Activated T-helper 1 cell treated with anti-CD3 and anti-CD28 coated beads, Interleukin-12 subunit alpha, Interleukin-12 subunit beta, Interleukin-2, Interleukin-4 antibody, amounts not matched to agents 30 ng/mL and 10 ng/mL and 1 ng/mL, durations not matched to agents 14 hours and 24 hours and 36 hours (primary cell): ENCODE measurements at places on chromosomes 5 and 9. TPM values are rescaled to one million over a fixed set of nuclear protein-coding genes. Genes with fewer than 3 reads are reported as not detected.

- H3K36me3 ChIP-seq: peaks cover 35% of the 10 kb centered on the region
- peaks cover 69% of the 10 kb centered on the region for H3K4me1 ChIP-seq
- H3K27me3 ChIP-seq: no peaks in the 10 kb centered on the region
- DNase-seq: no peak
Observed at GRCh38 chr5:154210163-154210562, 19.6 kb downstream of the GALNT10 start.

The ORM2 gene
- total RNA-seq: not detected in 2 replicates

DNA sequence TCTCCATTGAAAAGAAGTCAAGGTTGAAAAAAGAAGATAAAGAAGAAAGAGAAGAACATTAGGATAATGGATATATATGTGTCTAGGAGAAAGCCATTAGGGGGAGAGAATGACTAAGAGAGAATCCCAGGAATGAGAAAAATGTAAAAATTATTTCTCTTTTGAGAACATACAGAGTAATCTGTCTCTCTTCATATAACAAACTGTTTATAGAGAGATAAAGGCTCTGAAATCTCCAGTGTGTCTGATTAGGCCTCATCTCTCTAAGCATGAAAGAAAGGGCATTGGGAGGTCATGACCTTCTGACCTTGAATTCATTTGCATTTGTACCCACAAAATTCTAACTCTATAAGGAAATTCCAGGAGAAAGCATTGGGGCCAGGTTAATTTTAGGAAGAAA lies 3.5 kb upstream of the MPDZ start:
- no peak overlapping the region for H3K27ac ChIP-seq
- no peak overlapping the region for H3K4me3 ChIP-seq
- DNase-seq: no peak
- peaks cover 6% of the 10 kb centered on the region for H3K27me3 ChIP-seq
- no peaks in the 10 kb centered on the region for H3K4me1 ChIP-seq

- no peaks in the 10 kb centered on the region for H3K36me3 ChIP-seq
- no peak for DNase-seq
- peaks cover 54% of the 10 kb centered on the region for H3K27me3 ChIP-seq
Observed at GRCh38 chr9:34578241-34579103, 11.1 kb downstream of the CNTFR start.

The INIP gene
- 38.3 and 46.4 TPM in 2 replicates for total RNA-seq

DNA sequence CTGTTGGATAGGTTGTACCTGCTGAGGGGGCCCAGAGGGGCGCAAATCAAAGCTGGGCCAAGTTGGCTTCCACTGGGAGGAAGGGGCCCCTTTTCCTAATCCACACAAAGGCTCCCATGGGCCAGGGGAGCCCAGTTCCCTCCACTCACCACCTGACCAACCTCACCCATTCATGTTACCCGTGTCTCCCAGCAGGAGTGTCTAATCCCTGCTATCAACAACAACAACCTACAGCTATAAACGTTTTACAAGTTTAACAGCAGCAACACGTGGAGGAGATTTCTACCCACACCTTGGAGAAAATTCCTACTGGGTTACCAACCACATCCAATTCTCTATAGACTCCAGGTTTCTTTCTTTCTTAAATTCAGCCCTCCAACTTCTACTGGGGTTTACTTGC lies 216.2 kb downstream of the SLIT3 start:
- H3K27ac ChIP-seq: no peak overlapping the region
- no peaks in the 10 kb centered on the region for H3K36me3 ChIP-seq
- no peaks in the 10 kb centered on the region for H3K4me1 ChIP-seq
- H3K4me3 ChIP-seq: no peak overlapping the region

- peaks cover 24% of the 10 kb centered on the region for H3K36me3 ChIP-seq
- no peak overlapping the region for H3K4me3 ChIP-seq
- peak overlapping the region; percentile 1 for H3K27ac ChIP-seq
Observed at GRCh38 chr5:175535796-175536195, 57.4 kb downstream of the SFXN1 start.

DNA sequence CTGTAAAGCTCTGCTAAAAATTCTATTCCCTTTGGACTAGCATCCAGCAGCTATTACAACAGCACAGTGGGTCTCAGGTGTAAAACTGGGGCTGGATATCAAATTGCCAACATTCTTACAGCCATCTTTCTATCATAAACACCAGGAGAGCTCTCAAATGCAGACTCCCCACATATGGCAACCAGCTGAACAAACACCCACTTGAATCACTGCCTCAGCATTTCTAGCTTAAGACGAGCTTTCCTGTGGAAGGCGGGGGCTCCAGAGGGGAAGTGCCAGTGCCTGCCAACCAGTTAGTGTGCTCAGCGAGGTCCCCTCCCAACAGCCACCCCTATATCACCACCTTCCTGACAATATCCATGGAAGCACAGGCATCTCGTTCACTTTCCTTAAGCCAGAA lies 62.2 kb downstream of the IPPK start:
- no peak overlapping the region for H3K27ac ChIP-seq
- H3K4me3 ChIP-seq: no peak overlapping the region
- H3K4me1 ChIP-seq: peaks cover 4% of the 10 kb centered on the region
- no peak for DNase-seq
- peaks cover 14% of the 10 kb centered on the region for H3K36me3 ChIP-seq
